ENCODE measurements at places on chromosomes 16 and 17. TPM values are rescaled to one million over a fixed set of nuclear protein-coding genes. Genes with fewer than 3 reads are reported as not detected.
A peak's percentile ranks its signal among the peaks of the same experiment; 100 is the strongest.

DNA sequence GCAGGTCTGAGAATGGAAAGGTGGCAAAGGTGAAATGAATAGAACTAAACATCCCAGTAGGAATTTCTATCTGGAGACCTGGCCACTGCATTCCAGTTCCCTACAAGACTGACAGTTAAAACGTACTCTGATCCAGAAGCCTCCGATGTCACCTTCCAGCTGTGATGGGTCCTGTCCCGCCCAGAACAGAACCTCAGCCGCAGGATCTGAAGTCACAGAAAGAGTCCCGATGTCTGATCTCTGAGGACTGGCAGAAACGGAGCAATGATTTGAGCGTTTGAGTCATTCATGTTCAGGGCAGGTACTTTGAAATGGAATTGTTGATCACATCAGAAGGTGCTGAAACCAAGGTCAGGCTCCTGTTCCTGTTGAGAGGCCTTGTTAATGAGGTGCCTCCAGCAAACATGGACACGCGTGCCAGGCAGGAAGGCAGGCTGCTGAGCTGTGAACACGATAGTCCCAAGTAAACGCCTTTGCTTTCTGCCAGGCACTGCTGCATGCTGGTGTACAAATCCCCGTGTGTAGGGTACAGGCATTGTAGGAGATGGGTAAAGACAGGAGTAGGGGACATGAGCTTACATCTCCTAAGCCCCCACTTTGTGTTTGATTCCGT, 61.4 kb downstream of the VAT1L start:
- no peak for DNase-seq
- peak overlapping the region; percentile 65 for H3K27ac ChIP-seq
- peaks cover 3% of the 10 kb centered on the region for H3K4me1 ChIP-seq
- no peak overlapping the region for H3K4me3 ChIP-seq
- H3K27me3 ChIP-seq = no peaks in the 10 kb centered on the region

DNA sequence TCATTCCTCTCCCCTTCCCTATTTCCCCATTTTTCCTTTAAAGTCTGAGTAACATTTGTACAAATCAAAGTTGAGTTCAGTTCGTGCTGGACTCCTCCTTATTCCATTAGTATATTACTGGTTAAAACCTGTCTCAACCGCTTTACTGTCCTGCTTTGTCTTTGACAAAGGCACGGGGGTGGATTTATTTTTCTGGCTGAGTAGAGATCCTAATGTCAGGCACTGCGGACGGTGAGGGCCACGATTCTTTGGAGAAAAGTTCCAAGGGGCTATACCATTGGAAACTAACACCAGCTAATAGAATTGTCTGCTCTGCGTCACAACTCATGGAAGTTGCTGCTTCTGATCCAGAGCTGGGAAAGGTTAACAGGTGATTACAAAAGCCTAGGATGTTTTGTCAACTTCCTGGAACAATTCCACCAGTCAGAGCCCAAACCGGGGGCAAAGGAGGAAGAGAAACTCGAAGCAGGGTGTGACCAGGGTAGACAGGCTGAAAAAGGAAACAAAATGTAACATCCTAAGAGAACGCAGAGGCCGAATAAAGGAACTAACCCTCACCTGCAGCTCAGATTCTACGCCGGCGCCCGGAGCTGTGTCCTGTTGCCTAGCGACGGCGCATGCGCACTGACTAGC, 12.4 kb downstream of the TAT start:
- H3K36me3 ChIP-seq = no peaks in the 10 kb centered on the region
- H3K4me3 ChIP-seq = peak overlapping the region; percentile 63
- peak overlapping the region; percentile 62 for H3K27ac ChIP-seq
- peaks cover 5% of the 10 kb centered on the region for H3K4me1 ChIP-seq
- no peak for DNase-seq
- no peaks in the 10 kb centered on the region for H3K27me3 ChIP-seq

The AURKB gene
- not detected for total RNA-seq

- H3K27ac ChIP-seq = no peak overlapping the region
- no peak overlapping the region for H3K4me3 ChIP-seq
- no peaks in the 10 kb centered on the region for H3K36me3 ChIP-seq
- H3K27me3 ChIP-seq = no peaks in the 10 kb centered on the region
- H3K4me1 ChIP-seq = no peaks in the 10 kb centered on the region
- peak; percentile 65 for DNase-seq
These were observed 64.9 kb downstream of the IRF8 start for GRCh38 chr16:85963753-85964285.

- DNase-seq = no peak
- no peaks in the 10 kb centered on the region for H3K36me3 ChIP-seq
- H3K4me1 ChIP-seq = no peaks in the 10 kb centered on the region
- no peak overlapping the region for H3K27ac ChIP-seq
- no peak overlapping the region for H3K4me3 ChIP-seq
These were observed 35.3 kb upstream of the RAI1 start for GRCh38 chr17:17645961-17646360.

The ZG16 gene
- total RNA-seq = not detected

- no peak for DNase-seq
- H3K4me3 ChIP-seq = no peak overlapping the region
These were observed 4.0 kb upstream of the BRD7 start for GRCh38 chr16:50372611-50373344.

The NPB gene
- 1.7 TPM for total RNA-seq

DNA sequence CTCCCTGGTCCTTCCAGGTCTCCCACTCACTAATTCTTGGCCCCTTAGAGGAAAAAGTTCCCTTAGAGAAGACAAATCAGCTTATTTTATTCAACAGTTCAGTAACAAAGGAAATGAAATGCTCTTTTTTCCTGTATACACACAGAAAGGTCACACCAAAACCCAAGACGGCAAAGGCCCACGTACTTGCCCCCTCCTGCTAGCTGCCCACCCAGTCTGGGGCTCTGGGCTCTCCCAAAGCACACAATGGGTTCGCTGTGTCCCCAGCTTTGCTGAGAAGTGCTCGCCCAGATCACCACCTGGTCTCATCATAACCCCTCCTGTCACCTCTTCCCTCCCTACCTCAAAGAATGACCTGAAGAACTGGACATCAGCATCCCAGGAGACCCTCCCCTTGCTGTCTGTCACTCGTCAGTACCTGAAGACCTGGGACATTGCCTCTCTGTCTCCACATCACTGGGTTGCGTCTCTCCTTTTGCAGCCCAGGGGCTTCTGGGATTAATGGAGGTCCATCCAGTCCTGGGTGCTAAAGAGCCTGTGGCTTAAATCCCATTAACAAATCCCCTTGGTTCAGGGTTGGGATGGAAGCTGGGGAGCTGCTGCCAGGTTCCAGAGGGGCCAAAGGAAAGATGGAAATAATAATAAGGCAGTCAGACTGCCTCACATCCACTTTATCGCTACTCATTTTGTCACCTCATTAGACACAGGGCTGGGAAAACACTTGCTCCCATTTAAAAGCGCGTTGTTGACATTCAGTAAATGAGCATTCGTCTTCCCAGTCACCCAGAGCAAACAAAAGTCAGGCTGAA, 3.3 kb downstream of the SLC6A4 start:
- no peaks in the 10 kb centered on the region for H3K27me3 ChIP-seq
- no peaks in the 10 kb centered on the region for H3K4me1 ChIP-seq
- no peak overlapping the region for H3K27ac ChIP-seq
- no peaks in the 10 kb centered on the region for H3K36me3 ChIP-seq

DNA sequence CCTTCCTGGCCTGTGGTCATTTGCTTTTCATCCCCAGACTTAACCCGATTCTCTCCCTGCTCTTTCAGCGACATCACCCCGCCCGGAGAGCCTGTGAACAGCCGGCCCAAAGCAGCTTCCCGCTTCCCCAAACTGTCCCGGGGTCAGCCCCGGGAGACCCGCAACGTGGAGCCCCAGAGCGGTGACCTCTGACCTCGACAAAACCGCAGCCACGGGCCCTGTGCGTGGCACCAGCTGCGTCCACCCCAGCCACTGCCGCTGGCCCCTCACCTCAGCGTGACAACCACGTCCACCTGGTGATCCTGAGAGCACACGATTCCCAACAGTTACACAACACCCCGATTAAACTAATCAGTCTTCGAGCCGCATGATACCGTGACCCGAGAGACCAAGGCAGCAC, 235.2 kb downstream of the CPPED1 start:
- H3K27ac ChIP-seq = no peak overlapping the region
- DNase-seq = no peak
- H3K27me3 ChIP-seq = no peaks in the 10 kb centered on the region
- H3K4me1 ChIP-seq = no peaks in the 10 kb centered on the region
- H3K4me3 ChIP-seq = no peak overlapping the region
- H3K36me3 ChIP-seq = no peaks in the 10 kb centered on the region

DNA sequence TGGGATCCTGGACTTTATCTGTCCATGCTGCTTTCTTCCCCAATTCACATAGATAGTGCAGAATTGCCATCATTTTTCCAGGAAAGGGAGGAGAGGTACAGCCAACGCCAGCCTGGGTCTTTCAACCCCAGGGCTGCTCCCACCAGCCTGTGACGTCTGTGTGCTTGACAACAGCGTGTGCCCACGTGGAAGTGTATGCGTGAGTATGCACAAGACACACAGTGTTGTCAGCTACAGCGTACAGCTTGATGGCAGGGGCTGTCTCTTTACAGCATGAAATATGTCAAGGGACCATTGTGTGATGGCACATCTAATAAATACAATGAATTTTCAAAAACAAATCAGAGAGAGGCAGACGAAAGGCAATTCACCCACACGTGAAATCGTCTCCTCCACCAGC, 62.3 kb downstream of the GSG1L start:
- no peak for DNase-seq
- no peak overlapping the region for H3K4me3 ChIP-seq
- no peaks in the 10 kb centered on the region for H3K27me3 ChIP-seq
- H3K4me1 ChIP-seq = no peaks in the 10 kb centered on the region
- H3K27ac ChIP-seq = no peak overlapping the region

DNA sequence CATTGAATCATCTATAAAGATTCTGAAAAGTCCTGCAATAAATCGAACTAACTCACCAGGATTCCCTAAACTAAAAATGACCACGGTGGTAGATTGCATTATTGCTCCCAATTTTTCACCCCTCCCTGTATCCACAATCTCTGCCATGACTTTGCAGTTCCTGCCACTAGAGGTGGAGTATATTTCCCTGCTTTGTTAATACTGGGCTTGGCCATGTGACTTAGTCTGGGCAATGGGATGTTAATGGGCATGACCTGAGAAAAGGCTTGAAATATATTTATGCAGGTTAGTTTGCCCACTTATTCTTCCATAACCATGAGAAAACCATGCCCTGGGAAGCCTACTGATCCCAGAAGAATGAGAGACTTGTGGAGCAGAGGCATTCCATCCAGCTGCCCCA, 59.1 kb downstream of the NOG start:
- no peak overlapping the region for H3K4me3 ChIP-seq
- no peak overlapping the region for H3K27ac ChIP-seq
- H3K4me1 ChIP-seq = no peaks in the 10 kb centered on the region
- H3K27me3 ChIP-seq = no peaks in the 10 kb centered on the region

GRCh38 chr17:79646721-79647455, 36.0 kb upstream of the RBFOX3 start:
- no peaks in the 10 kb centered on the region for H3K36me3 ChIP-seq
- peaks cover 5% of the 10 kb centered on the region for H3K27me3 ChIP-seq

- no peak overlapping the region for H3K27ac ChIP-seq
- H3K4me1 ChIP-seq = no peaks in the 10 kb centered on the region
- no peak for DNase-seq
- H3K4me3 ChIP-seq = no peak overlapping the region
These were observed 257.7 kb downstream of the XYLT1 start for GRCh38 chr16:17213025-17213424.

- H3K4me3 ChIP-seq = no peak overlapping the region
- H3K27ac ChIP-seq = no peak overlapping the region
- no peaks in the 10 kb centered on the region for H3K36me3 ChIP-seq
- no peak for DNase-seq
- peaks cover 12% of the 10 kb centered on the region for H3K27me3 ChIP-seq
These were observed 2.2 kb downstream of the TOX3 start for GRCh38 chr16:52544703-52545102.

DNA sequence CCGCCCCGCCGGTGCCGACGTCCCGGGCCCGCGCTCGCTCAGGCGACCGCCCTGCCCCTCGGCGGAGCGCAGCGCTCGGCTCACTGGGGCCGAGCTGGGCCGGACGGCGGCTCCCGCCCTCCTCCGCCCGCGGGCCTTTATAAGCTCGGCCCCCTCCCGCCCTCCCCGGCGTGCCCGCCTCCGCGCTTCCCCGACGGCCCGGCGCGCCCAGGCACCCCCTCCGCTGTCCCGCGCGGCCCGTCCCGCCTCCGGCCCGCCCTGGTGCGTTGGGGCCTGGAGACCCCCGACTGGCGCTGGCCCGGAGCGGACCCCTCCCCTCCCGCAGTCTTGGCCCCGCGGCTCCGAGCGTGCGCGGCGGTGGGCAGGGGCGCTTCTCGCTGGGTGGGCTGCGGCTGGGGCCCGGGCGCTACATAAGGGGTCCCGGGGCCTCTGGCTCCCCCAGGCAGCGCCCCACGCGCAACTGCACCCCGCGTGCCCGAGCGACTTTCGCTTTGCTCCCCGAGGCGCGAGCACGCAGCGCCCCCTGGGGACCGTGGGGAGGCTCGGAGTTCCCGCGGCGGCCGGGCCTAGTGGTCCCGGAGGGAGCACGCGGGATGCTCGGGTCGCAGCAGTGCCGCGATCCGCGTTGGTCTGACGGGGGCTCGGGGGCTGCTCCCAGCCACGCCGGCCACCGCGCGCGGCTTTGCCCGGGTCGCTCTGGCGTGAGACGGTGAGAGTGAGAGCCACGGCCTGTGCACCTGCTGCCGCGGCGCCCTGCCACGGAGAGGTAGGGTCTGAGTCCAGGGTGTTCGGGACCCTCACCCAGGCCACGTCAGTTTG, at the start of gene PIEZO1:
PIEZO1 (minus strand) TSS at position 115 of the 819 bp plus-strand sequence. CDS start 256 bp downstream, outside the sequence.
- no peaks in the 10 kb centered on the region for H3K27me3 ChIP-seq
- no peak for DNase-seq
- no peaks in the 10 kb centered on the region for H3K36me3 ChIP-seq

GRCh38 chr16:67893743-67894399, 817 bp downstream of the PSKH1 start:
- no peaks in the 10 kb centered on the region for H3K27me3 ChIP-seq
- peak overlapping the region; percentile 90 for H3K27ac ChIP-seq
- no peak for DNase-seq
- H3K36me3 ChIP-seq = no peaks in the 10 kb centered on the region
- H3K4me3 ChIP-seq = peak overlapping the region; percentile 82
- peaks cover 39% of the 10 kb centered on the region for H3K4me1 ChIP-seq

The FBXW10B gene
- total RNA-seq = 0.63 TPM

DNA sequence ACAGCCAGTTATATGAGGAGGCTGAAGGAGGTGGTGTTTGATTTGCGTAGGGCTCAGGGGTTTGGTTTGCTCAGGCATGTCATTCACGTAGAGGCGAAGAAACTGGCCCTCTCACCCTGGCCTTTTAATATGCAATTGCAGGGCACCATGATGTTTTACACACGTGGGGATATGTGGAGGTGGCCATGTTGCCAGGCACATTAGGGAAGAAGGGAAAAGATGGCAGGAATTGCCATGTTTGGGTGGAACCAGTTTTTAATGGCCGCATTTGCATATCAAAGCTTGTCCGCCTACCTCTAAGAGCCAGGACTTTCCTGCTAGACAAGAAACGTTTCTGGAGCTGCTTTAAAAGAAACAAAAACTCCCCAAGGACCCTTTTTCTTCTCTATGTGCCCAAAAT, 1483.7 kb upstream of the GOT2 start:
- DNase-seq = no peak
- no peak overlapping the region for H3K27ac ChIP-seq
- H3K36me3 ChIP-seq = no peaks in the 10 kb centered on the region
- no peaks in the 10 kb centered on the region for H3K27me3 ChIP-seq
- H3K4me1 ChIP-seq = no peaks in the 10 kb centered on the region

The KRT31 gene
- not detected for total RNA-seq

- no peak overlapping the region for H3K27ac ChIP-seq
- no peak overlapping the region for H3K4me3 ChIP-seq
- no peak for DNase-seq
- no peaks in the 10 kb centered on the region for H3K4me1 ChIP-seq
- H3K27me3 ChIP-seq = no peaks in the 10 kb centered on the region
These were observed 171.2 kb upstream of the SDK2 start for GRCh38 chr17:73815474-73815873.

- no peaks in the 10 kb centered on the region for H3K27me3 ChIP-seq
- H3K27ac ChIP-seq = peak overlapping the region; percentile 20
- no peak for DNase-seq
- H3K4me1 ChIP-seq = no peaks in the 10 kb centered on the region
- H3K36me3 ChIP-seq = no peaks in the 10 kb centered on the region
These were observed 24.2 kb downstream of the FAM20A start for GRCh38 chr17:68576811-68577496.

All from right atrium auricular region (tissue), 2 donors.